ENCODE measurements at places on chromosomes 7 and 10. TPM values are rescaled to one million over a fixed set of nuclear protein-coding genes. Genes with fewer than 3 reads are reported as not detected.

Gene SBDS
- 330 TPM for total RNA-seq

GRCh38 chr7:54781134-54781920 lies 22.3 kb upstream of the SEC61G start:
- H3K4me1 ChIP-seq: no peaks in the 10 kb centered on the region
- H3K27ac ChIP-seq: no peak overlapping the region
- no peaks in the 10 kb centered on the region for H3K36me3 ChIP-seq
- H3K27me3 ChIP-seq: no peaks in the 10 kb centered on the region
- ATAC-seq: no peak
- H3K4me3 ChIP-seq: no peak overlapping the region

Gene WEE2
- total RNA-seq: not detected

DNA sequence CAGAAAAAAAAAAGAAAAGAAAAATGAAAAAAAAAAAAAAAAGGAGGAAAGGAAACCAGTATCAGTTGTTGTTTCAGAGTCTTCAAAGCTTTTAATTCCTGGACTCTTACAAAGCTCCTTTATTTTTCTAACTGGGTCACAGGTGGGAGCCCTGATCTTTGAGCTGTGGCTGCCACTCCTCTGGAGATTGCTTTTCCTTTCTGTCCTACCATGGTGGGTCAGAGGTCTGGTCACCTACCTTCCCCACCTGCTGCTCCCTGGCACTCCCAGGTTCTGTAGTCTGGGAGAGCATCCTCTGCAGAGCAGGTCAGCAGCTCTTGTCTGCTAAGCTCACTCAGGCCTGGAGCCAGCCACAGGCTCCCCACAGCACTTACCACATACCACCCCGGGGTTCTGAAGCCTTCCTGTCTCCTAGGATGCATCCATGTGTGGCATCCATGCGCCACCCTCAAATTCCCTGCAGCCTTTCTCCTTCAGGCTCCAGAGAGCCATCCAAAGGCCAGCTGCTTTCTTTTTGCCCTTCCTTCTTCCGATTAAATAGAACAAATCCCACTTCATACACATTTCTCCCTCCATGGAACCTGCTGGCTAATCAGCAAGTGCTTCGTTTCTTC lies 73.2 kb upstream of the TPK1 start:
- H3K36me3 ChIP-seq: no peaks in the 10 kb centered on the region
- no peak for ATAC-seq
- no peaks in the 10 kb centered on the region for H3K4me1 ChIP-seq
- H3K27ac ChIP-seq: no peak overlapping the region
- H3K27me3 ChIP-seq: peaks cover 6% of the 10 kb centered on the region

- H3K4me1 ChIP-seq: no peaks in the 10 kb centered on the region
- no peaks in the 10 kb centered on the region for H3K36me3 ChIP-seq
- no peak overlapping the region for H3K27ac ChIP-seq
Observed at GRCh38 chr10:28266449-28267224, 36.2 kb downstream of the MPP7 start.

GRCh38 chr10:73601486-73601921 lies 10.4 kb upstream of the USP54 start:
- no peak overlapping the region for H3K4me3 ChIP-seq
- H3K36me3 ChIP-seq: no peaks in the 10 kb centered on the region
- H3K27ac ChIP-seq: no peak overlapping the region
- no peaks in the 10 kb centered on the region for H3K4me1 ChIP-seq

GRCh38 chr10:133400624-133401424 lies 6.9 kb downstream of the MTG1 start:
- H3K27me3 ChIP-seq: no peaks in the 10 kb centered on the region
- no peaks in the 10 kb centered on the region for H3K4me1 ChIP-seq
- H3K27ac ChIP-seq: no peak overlapping the region
- H3K36me3 ChIP-seq: peaks cover 97% of the 10 kb centered on the region

DNA sequence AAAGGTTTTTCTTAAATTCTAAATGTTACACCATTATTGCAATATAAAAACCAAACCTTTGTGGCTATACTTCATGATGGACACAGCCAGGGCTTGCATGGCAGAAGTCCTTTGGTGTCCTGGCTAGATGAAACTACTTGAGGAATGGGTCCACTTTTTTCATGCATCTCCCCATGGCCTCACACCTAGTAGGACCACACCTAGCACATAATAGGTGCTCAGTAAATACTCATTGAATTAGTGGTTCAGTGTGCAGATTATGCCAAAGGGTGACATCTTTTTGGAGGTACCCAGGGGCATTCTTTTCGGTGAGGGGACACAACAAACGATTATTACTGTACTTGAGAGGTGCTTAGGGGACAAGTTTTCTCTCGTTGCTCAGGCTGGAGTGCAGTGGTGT lies 20.7 kb upstream of the SRGN start:
- no peak for ATAC-seq
- no peaks in the 10 kb centered on the region for H3K36me3 ChIP-seq
- H3K27me3 ChIP-seq: peaks cover 11% of the 10 kb centered on the region
- no peak overlapping the region for H3K4me3 ChIP-seq

DNA sequence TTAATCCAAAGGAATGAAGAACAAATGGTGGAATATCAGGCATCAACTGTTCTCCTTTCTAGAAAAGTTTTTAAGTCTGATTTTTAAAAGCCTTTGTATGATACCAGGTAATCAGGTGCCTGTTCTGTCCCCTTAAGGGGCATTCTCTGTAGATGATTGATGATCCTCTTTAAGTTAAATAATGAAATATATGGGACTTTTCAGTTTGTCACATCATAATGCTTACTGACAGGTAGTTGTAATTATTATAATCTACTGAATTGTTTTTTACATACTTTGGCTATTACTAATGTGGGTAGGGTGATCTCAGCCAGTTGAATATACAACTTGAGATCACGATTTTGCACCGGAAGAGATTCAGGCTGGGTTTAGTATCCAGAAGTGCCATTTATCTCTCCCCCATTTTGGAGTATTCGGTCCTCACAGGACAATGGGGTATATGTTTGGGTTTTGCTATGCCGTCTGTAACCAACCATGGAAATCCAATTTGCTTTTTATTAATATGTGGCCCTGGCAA lies 330.2 kb downstream of the BICC1 start:
- H3K36me3 ChIP-seq: no peaks in the 10 kb centered on the region
- no peaks in the 10 kb centered on the region for H3K4me1 ChIP-seq
- H3K27ac ChIP-seq: no peak overlapping the region
- H3K27me3 ChIP-seq: peaks cover 11% of the 10 kb centered on the region
- H3K4me3 ChIP-seq: no peak overlapping the region
- ATAC-seq: no peak

Gene SH3PXD2A
- 31.2 TPM for total RNA-seq

DNA sequence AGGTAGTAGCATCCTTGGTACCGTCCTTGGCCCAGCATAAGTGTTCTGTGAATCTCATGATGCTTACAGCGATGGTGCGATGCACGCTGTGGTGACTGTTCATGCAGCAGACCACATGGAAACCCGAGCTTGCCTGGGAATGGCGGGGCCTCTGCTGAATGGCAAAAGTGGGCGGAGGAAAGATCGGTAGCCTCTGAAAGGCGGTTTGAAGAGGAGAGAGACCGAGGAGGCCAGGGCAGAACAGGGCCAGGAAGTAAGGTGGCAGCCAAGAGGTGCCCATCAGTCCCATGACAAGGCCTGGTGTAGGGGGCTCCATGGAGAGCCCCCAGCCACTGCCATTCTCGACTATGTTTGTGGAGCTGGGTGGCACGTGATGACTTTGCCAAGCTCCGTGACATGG lies 33.2 kb upstream of the CNPY1 start:
- H3K4me3 ChIP-seq: no peak overlapping the region
- no peak for ATAC-seq
- H3K36me3 ChIP-seq: no peaks in the 10 kb centered on the region
- H3K27me3 ChIP-seq: peaks cover 54% of the 10 kb centered on the region

DNA sequence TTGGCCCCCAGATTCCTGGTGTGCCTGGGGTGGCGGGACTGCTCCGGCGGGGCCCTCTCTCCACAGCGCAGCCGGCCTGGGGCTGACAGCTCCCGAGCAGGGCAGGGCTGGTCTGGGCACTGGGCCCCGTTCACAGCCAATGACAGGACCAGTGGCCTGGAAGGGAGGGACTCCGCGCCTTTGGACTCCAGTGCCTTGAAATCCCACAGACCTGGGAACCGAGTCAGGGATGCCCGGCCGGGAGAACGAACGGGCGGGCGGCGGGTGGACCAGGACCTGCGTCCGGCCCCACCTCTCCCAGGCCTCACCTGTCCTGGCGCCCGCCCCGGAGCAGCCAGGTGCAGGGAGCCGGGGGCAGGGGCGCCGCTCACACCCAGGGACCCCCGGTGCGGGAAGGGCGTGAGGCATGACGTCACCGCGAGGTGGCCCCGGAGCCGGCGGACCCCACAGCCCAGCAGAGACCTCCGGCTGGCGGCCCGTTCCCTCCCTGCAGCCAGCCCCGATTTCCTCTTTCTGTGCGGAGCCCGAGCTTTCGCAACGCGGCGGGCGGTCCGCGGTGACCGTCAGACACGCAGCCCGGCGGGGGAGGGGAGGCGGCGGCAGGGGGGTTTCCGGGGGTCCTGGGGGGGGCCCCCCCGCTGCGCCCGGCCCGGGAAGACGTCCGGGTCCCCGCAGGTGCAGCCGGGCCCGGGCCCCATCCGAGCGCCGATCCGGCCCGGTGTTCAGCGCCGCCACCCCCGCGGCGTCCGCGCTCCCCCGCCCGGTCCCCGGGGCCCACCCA lies 743 bp downstream of the ADAP1 start:
- peak; percentile 76 for ATAC-seq
- H3K36me3 ChIP-seq: no peaks in the 10 kb centered on the region
- peak overlapping the region; percentile 93 for H3K27ac ChIP-seq
- peak overlapping the region; percentile 80 for H3K4me3 ChIP-seq
- H3K4me1 ChIP-seq: peaks cover 45% of the 10 kb centered on the region
- H3K27me3 ChIP-seq: peaks cover 18% of the 10 kb centered on the region

DNA sequence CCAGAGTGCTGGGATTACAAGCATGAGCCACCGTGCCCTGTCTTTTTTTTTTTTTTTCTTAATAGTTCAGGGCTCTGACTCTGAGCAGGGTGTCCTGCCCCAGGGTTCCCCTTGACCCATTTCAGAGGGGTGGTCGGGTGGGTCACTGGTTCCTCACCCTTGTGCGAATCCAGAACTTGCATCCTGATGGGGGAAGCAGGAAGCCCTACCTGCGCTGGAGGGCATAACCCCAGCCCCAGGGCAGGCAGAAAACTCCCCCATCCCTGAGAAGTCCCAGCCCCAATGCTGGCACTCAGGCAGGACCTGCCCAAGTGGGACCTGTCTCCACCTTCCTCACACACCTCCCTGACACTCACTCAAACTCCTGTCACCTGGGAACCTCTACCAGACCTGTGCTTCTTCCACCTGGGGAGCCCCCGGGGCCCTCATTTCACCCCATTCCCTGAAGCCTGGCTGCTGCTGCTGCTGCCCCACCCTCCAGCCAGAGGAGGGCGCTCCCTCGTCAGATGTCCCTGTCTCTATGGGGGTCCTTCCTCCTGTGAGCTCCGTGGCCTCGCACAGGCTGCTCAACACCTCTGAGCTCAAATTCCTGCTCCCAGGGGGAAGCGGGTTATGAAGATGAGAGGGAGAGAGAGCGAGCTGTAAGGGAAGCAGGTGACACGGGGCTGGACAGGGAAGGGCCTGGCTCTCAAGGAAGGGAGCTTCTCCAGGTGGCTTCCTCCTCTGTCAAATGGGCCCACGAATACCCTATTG lies 15.1 kb upstream of the ZNF273 start:
- H3K27ac ChIP-seq: no peak overlapping the region
- H3K36me3 ChIP-seq: no peaks in the 10 kb centered on the region
- H3K4me1 ChIP-seq: no peaks in the 10 kb centered on the region
- H3K27me3 ChIP-seq: peaks cover 13% of the 10 kb centered on the region
- H3K4me3 ChIP-seq: peak overlapping the region; percentile 57

GRCh38 chr7:153446490-153446889 lies 605.7 kb upstream of the DPP6 start:
- no peak overlapping the region for H3K27ac ChIP-seq
- H3K27me3 ChIP-seq: no peaks in the 10 kb centered on the region
- H3K36me3 ChIP-seq: no peaks in the 10 kb centered on the region
- peaks cover 4% of the 10 kb centered on the region for H3K4me1 ChIP-seq
- ATAC-seq: no peak

DNA sequence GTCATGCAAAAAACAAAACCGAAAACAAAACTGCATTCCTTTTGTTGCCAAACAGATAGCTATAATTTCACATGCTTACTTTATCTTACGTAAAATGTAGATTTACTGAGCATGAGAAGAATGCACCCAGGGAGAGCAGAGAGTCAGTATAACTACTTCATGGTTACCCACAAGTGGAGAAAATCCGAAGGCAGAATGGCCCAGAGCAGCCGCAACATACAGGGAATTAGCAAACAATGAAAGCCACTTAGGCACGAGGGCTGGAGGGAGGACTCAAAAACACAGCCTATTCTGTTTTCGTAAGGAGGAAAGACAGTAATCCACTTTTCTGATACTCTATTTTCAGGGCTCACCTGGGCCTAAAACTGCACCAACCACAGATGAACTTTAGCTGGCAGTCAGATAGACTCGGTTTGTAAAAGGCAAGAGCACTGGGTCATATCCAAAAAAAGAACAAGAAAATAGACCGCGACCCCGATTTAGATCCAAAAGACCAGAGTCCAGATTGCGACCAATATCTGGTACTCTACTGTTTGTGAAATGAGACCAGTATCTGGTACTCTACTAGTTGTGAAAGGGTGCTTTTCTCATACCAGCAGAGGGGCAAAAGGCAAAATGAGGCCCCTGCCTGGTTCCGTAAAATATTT lies 1.3 kb downstream of the ITPRIP start:
- peaks cover 11% of the 10 kb centered on the region for H3K4me1 ChIP-seq
- ATAC-seq: no peak
- H3K4me3 ChIP-seq: peak overlapping the region; percentile 89
- H3K36me3 ChIP-seq: peaks cover 8% of the 10 kb centered on the region
- H3K27me3 ChIP-seq: no peaks in the 10 kb centered on the region
